Gastroesophageal sphincter (tissue), 4 donors: ENCODE measurements at places on chromosomes 13 and 19. TPM values are rescaled to one million over a fixed set of nuclear protein-coding genes. Genes with fewer than 3 reads are reported as not detected.

DNA sequence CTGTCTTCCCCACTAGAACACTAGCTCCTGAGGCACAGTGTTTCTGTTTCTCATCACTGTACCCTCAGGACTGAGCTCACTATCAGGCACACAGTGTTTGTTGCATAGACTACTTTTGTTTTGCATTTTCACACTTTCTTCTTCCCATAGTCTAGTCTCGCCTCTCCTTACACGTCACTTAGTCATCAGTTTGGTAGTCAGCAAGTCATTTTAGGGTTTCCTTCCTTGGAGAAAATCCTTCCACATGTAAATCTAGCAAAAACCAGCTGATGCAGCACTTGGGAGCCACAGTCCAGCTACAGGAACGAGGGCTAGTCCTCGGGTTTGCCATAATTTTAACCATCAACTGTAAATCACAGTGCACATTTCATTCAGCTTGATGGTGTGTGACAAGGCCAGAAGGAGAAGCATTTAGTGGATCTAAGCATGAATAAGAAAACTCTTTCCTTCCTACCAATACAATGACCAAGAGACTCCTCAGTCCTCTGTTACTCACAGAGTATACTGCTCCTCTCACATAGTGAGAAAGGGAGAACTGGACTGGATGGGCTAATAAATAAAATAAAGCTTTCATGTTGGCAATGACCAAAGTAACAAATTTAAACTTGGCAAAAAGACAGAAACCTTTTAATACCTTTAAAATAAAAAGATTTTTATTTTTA is 221.0 kb downstream of the KLF12 start:
- no peak for ATAC-seq
- H3K27ac ChIP-seq, result peak overlapping the region; percentile 77
- no peaks in the 10 kb centered on the region for H3K36me3 ChIP-seq
- H3K4me3 ChIP-seq, result no peak overlapping the region
- H3K27me3 ChIP-seq, result no peaks in the 10 kb centered on the region

GRCh38 chr13:83229574-83230305 is 652.5 kb downstream of the SLITRK1 start:
- no peaks in the 10 kb centered on the region for H3K4me1 ChIP-seq
- H3K27ac ChIP-seq, result no peak overlapping the region
- H3K36me3 ChIP-seq, result no peaks in the 10 kb centered on the region
- H3K4me3 ChIP-seq, result no peak overlapping the region
- ATAC-seq, result no peak

DNA sequence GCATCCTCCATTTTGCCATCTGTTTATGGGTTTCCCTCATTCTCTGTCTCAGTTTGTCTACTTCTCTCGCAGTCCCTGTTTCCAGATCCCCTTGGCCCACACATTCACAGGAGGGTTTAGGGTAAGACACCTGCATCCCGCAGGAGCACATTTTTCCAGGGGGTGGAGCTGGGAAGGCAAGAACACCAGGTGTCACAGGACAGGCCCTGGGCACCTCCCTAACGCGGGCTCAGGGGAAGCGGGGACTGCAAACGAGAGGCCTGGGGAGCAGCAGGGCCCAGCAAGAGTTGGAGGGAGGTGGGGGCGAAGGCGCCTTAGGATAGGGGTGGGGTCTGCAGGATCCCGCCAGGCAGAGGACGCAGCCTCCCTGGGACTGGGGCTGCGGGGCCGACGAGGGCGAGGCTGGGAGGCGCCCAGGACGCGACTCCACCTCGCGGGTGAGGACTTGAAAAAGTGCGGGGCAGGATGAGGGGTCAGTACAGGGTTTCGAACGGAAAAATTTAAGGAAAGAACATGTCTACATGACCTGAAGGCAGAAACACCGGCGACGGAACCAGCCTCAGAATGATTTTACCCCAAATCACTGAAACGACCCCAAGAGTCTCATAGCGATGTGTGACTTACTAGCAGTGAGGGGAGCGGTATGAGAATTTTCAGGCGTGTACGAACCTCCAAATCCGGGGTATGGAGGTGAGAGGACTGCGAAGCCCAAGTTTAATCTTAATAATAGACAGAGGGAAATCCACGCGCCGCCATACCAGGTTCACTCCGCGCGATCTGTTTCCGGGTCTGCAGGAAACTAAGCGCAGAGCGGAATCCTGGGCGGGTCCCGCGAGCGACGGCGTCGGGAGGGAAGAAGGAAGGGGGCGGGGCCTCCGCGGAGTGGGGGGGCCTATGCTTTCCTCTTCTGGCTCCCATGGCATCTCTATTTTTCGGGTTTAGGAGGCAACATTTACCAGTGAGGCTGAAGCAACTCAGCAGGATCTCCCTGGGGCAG is 7.1 kb upstream of the ERVV-2 start:
- H3K27ac ChIP-seq, result no peak overlapping the region
- ATAC-seq, result no peak
- no peak overlapping the region for H3K4me3 ChIP-seq
- peaks cover 72% of the 10 kb centered on the region for H3K27me3 ChIP-seq

- ATAC-seq, result no peak
- no peaks in the 10 kb centered on the region for H3K27me3 ChIP-seq
- peaks cover 15% of the 10 kb centered on the region for H3K4me1 ChIP-seq
- H3K36me3 ChIP-seq, result peaks cover 13% of the 10 kb centered on the region
Measured at GRCh38 chr19:17510220-17510993, 1.0 kb upstream of the PGLS start.

GRCh38 chr19:39156326-39157230 is 31.0 kb downstream of the PAK4 start:
- H3K4me1 ChIP-seq, result peaks cover 40% of the 10 kb centered on the region
- no peak overlapping the region for H3K4me3 ChIP-seq
- no peaks in the 10 kb centered on the region for H3K36me3 ChIP-seq
- peak; percentile 36 for ATAC-seq
- H3K27ac ChIP-seq, result no peak overlapping the region

DNA sequence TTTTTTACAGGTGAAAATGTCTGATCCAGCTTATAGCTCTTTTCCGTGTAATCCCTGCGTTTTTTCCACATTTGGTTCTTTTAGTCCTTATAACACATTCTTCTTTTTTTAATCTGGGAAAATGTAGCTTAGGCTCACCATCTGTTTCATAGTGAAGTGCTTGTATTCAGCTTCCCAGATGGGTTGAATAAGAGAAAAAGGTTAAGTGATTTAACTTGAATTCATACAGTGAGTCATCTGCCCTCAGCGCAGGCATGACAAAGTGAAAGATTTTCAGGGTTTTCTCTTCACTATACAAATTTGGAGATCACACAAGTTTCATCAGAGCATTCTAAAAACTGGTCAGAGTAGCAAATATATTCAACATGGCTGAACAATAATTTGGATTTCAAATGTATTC is 224.8 kb downstream of the SPRY2 start:
- H3K36me3 ChIP-seq, result no peaks in the 10 kb centered on the region
- ATAC-seq, result no peak
- H3K4me1 ChIP-seq, result no peaks in the 10 kb centered on the region
- H3K27me3 ChIP-seq, result no peaks in the 10 kb centered on the region

- H3K4me1 ChIP-seq, result no peaks in the 10 kb centered on the region
- H3K27ac ChIP-seq, result no peak overlapping the region
- H3K36me3 ChIP-seq, result no peaks in the 10 kb centered on the region
- H3K27me3 ChIP-seq, result no peaks in the 10 kb centered on the region
- ATAC-seq, result no peak
- no peak overlapping the region for H3K4me3 ChIP-seq
Measured at GRCh38 chr13:106275446-106276032, 259.9 kb downstream of the EFNB2 start.

GRCh38 chr13:79387853-79388252 is 18.2 kb downstream of the RBM26 start:
- H3K27me3 ChIP-seq, result no peaks in the 10 kb centered on the region
- peaks cover 41% of the 10 kb centered on the region for H3K4me1 ChIP-seq
- no peak for ATAC-seq
- H3K36me3 ChIP-seq, result no peaks in the 10 kb centered on the region
- H3K4me3 ChIP-seq, result no peak overlapping the region
- H3K27ac ChIP-seq, result no peak overlapping the region

- H3K27ac ChIP-seq, result no peak overlapping the region
- H3K4me3 ChIP-seq, result no peak overlapping the region
- peaks cover 10% of the 10 kb centered on the region for H3K27me3 ChIP-seq
- ATAC-seq, result no peak
- H3K36me3 ChIP-seq, result no peaks in the 10 kb centered on the region
- no peaks in the 10 kb centered on the region for H3K4me1 ChIP-seq
Measured at GRCh38 chr13:24821207-24821606, 57.2 kb downstream of the RNF17 start.

DNA sequence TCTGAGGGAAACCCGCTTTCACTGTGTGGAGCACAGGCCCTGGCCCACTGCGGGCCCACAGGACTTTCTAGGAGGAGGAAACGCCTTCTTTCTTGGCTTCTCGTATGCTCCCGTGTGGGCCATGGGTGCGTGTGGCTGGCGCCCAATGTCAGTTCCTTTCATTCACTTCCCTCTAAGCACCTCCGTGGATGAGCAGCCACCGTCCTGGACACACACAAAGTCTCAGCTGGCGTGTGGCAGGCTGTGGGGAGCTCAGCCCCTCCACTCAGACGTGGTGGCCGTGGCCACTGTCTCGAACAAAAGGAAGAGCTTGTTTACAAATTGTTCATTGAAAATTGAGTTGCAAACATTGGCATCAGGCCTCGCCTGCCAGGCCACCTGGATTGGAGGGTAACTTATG is 240.0 kb upstream of the SGCG start:
- H3K4me3 ChIP-seq, result no peak overlapping the region
- no peak for ATAC-seq
- no peak overlapping the region for H3K27ac ChIP-seq
- no peaks in the 10 kb centered on the region for H3K4me1 ChIP-seq
- no peaks in the 10 kb centered on the region for H3K36me3 ChIP-seq

DNA sequence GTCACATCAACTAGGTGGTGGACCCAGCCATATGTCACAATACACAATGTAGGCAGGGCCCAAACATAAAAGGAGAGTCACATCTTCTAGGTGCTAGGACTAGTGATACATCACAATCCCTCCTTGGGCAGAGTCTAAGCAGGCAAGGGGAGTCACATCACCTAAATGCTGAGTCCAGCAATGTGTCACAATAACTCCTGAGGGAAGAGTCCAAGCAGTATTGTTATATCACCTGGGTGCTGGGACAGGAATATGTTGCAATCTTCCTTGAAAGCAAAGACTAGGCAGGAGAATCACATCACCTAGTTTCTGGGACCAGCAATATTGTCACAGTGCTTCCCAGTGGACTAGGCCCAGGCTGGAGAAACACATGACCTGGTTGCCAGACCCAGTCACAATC is 29.4 kb upstream of the ZNF729 start:
- H3K36me3 ChIP-seq, result no peaks in the 10 kb centered on the region
- H3K27me3 ChIP-seq, result peaks cover 6% of the 10 kb centered on the region
- no peak overlapping the region for H3K27ac ChIP-seq
- ATAC-seq, result no peak

DNA sequence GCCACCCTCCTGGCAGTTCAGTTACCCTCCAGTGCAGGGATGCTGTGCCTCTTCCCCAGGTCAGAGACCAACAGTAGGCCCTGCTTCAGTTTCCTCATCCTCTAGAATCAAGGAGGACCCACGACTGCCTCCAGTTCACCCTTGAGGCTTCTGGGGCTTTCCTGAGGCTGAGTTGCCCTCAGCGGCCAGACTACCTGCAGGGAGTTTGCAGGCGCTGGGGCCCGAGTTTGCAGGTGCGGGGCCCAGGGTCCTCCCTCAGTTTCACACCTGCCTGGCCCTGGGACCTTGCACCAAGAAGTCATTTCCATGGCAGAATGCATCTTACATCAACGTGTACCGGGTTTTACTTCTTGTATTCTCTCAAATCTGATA is 38.9 kb upstream of the C19orf12 start:
- no peaks in the 10 kb centered on the region for H3K36me3 ChIP-seq
- H3K4me1 ChIP-seq, result no peaks in the 10 kb centered on the region
- H3K27ac ChIP-seq, result no peak overlapping the region
- no peak overlapping the region for H3K4me3 ChIP-seq
- peaks cover 22% of the 10 kb centered on the region for H3K27me3 ChIP-seq
- ATAC-seq, result no peak

DNA sequence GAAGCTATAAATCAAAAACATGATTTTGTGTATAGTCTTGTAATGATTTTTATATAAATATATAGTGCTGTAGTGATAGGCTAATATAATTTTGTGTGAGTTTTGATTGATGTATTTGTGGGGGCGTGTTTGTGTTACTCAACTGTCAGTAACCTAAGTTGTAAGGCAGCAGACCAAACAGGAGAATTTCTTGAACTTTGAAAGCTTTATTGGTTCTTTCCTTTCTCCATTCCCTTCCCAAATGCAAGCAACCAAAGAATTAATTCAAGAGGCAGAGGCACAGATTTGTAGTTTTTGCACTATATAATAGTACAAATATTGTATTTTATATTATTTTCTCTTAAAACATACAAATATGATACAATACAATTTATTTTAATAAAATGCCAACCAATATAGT is 109.6 kb downstream of the FLT1 start:
- H3K4me3 ChIP-seq, result no peak overlapping the region
- H3K27ac ChIP-seq, result no peak overlapping the region

DNA sequence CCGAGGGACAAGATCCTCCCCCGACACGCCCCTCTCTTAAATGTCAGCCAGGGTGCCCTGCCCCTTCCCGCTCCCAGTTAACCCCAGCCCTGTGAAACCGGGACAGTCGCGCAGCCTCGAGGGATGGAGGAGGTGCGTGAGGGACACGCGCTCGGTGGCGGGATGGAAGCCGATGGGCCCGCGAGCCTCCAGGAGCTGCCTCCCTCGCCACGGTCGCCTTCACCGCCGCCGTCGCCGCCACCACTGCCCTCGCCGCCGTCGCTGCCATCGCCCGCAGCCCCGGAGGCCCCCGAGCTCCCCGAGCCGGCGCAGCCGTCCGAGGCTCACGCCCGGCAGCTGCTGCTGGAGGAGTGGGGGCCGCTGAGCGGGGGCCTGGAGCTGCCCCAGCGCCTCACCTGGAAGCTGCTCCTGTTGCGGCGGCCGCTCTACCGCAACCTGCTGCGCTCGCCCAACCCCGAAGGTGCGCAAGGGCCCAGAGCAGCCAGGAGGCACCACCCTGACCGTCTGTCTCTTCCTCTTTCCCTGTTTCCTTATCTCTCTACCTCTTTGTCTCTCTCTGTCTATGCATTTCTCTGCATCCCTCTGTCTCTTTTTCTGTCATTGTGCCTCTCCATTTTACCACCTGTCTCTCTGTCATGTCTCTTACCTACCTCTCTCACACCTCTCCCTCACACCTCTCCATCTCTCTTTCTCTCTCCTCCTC is at the start of gene NCCRP1:
TSS of gene NCCRP1 (plus strand) at position 105 of the 703 bp plus-strand sequence. CDS start at position 124, 19 bp downstream.
- peak within 1 kb of the TSS; percentile 23 for H3K4me3 ChIP-seq
- no peak within 1 kb of the TSS for H3K27ac ChIP-seq
- H3K36me3 ChIP-seq, result no peaks in the 10 kb centered on the region
- H3K27me3 ChIP-seq, result peaks cover 93% of the 10 kb centered on the region

The F2RL3 gene
- total RNA-seq, result 2.3 TPM

The OR1M1 gene
- total RNA-seq, result not detected

The CYP2A13 gene
- not detected for total RNA-seq

The FCAR gene
- total RNA-seq, result not detected

The KLF5 gene
- total RNA-seq, result 4.8 TPM

The ONECUT3 gene
- total RNA-seq, result not detected

The ZNF577 gene
- total RNA-seq, result 17.0 TPM

The GGACT gene
- 1.6 TPM for total RNA-seq

The NUP58 gene
- total RNA-seq, result 41.2 TPM

The CEACAM8 gene
- not detected for total RNA-seq

The YIPF2 gene
- total RNA-seq, result 25.5 TPM

The LGALS14 gene
- not detected for total RNA-seq
